Suppressor macrophage (primary cell): ENCODE measurements at places on chromosomes 11 and 22.

DNA sequence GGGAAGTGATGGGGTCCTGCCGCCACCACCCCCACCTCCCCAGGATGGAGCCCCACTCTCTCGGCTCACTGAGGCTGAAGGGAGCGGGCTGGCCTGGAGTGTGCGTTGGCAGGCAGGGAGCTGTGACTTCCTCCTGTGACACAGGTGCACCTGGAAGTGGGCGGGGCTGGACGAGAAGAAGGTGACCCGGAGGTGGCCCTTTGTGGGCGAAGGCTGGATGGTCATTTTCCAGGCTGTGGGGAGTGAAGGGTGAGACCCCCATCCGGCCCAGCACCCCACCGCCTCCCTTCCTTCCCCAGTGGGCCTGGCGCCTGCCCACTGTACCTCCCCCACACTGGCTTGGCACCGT lies 15.3 kb downstream of the IL17REL start:
- DNase-seq, result no peak

DNA sequence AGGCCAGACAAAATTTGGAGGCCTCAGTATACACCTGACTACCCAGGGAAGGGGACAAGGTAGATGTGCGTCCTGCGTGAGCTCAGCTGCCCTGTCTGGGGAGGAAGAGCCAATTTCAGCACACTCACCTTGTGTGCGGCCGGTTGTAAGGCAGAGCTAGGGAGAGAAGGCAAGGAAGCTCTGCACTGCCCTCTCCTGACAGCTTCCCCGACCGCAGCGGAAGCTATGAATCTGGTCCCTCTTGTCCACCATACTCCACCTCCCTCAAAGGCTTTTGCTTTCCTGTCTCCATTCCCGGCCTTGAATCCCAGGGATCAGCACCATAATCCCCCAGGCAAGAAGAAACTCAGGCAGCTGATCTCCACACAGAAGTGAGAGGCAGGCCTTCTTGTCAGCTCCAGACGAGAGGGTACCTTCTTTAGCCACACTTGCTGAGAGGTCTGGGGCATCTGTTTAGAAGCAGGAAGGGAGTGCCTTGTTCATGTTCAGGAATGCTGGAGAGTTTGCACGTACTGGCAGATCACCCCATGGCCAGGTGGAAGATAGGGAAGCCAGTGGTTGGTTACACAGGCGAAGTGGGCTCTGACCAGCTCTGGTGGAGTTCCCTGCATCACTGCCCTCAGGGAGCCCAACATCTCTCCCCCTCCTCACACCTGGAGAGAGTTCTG lies 62.5 kb downstream of the FEZ1 start:
- DNase-seq, result peak; percentile 38

DNA sequence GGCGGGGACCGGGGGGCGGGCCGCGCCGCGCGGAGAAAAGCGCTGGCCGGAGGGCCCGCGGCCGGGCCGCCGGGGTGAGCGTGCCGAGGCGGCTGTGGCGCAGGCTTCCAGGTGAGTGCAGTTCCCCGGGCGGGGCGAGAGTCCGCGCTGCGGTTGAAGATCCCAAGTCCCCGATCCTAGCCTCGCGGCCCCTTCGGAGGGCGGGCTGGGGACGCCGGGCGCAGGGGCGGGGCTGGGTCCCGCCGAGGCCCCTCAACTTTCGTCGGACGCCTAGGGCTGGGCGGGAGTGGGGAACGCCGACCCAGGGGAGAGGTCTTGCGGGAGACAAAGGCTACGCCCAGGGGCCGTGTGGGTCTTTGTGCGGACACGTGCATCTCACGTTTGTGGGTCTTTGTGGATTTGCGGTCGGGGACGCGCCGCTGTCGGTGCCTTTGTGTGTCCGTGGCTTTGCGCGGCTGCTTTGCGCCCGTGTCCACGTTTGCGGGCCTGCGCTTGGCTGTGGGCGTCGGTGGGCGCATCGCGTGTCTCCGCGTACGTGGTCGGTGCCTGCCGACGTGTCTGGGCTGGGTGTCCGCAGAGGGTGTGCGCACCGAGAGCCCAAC lies at the start of gene TSKU:
TSS of gene TSKU (plus strand) at position 63 of the 602 bp plus-strand sequence. CDS start 12,261 bp downstream, outside the sequence.
- DNase-seq, result peak; percentile 56

DNA sequence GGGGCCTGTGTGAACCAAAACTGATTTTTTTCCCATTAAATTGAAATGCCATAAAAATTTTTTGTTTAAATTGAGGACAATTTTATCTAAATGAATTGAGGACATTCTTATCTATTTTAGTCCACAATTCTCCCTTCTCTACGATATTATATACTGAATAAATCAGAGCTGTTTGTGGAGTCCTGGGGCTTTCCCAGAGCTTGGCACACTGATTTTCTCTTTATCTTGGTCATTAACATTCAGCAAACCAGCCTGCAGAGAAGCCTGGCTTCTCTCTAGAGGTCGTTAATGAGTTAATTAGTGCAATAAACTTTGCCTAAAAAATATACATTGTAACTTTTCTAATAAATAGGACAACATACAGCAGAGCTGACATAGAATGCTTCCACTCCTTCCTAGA lies 615.7 kb downstream of the NELL1 start:
- no peak for DNase-seq

DNA sequence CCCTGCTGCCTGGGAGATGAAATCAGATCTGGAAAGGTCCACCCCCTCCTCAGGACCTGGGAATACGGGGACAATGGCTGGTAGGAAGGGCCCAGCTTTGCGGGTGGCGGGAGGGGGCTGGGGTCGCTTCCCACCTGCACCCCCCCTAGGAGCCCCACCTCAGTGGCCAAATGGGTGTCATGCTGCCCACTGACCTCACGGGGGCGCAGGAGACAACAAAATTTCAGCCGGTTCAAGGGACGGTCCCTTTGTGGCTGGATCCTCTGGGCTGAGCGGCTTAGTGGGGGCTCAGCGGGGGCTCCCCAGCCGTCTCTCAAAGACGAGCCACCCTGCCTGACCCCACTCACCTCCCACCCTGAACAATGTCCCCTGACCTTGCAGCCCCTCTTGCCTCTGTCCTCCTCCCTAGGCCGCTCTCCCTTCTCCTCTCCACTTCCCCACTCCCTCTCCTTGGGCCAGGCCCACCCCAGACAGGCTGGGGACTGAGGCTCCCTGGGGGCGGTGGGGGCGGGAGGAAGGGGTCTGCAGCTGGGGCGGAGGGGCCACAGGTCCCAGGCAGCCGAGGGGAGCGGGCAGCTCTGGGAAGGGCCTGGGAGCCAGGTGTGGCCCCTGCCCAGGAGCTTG lies 39.3 kb upstream of the H19 start:
- DNase-seq, result no peak

DNA sequence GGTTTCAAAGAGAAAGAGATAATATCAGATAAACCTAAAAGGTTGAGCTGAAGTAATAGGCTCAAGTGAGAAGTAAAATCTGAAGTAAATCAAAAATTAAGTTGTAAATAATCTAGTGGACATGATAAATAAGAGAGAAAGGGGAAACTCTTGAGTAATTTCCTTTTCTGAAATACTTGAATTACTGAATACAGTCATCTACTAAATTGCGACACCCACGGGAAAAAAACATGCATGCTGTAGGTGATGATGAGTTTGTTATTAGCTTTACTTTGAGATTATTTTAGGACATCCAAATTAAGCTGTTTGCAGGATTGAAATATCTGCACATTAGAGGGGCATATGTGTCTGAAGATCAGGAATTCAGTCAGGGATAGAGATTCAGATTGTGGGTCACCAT lies 50.0 kb upstream of the CARD18 start:
- peak; percentile 69 for DNase-seq

DNA sequence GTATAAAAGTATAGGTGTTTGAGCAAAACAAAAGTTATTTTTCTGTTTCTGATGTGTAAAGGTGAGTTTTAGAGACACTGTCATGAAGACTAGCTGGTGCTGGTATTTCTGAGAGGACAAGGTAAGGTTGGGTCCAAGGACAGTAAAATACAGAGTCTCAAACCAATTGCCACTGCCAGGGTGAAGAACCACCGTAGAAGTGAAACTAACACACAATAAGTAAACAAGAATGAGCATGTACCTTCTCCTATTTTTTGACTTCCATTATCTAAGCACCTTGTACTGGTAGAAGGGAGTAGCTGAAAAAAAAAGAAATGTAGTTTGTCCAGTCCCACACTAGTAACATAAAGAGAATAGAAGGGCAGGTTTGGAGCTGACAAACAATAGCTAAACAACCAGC lies 117.3 kb downstream of the TTC28 start:
- no peak for DNase-seq

- DNase-seq, result peak; percentile 45
Observed at GRCh38 chr11:128733440-128734102, 39.7 kb downstream of the FLI1 start.

GRCh38 chr11:20155683-20156279 lies 4.5 kb downstream of the DBX1 start:
- DNase-seq, result no peak

GRCh38 chr22:38567531-38568285 lies 2.3 kb downstream of the DMC1 start:
- DNase-seq, result peak; percentile 29

DNA sequence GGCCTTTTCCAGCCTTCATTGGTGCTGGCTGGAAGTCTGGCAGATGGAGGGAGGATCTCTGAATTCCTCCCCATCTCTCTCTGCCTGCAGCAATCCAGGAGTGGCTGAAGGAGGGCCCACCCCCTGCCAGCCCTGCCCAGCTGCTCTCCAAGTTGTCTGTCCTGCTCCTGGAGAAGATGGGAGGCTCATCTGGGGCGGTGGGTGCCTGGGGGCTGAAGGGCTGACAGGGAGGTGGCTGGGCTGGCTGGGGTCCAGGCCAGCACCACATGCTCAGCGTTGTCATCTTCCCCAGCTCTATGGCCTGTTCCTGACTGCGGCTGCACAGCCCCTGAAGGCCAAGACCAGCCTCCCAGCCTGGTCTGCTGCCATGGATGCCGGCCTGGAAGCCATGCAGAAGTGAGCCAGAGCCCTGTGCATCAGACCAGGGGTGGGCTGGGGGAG lies 12.2 kb downstream of the TKFC start:
- DNase-seq, result no peak

DNA sequence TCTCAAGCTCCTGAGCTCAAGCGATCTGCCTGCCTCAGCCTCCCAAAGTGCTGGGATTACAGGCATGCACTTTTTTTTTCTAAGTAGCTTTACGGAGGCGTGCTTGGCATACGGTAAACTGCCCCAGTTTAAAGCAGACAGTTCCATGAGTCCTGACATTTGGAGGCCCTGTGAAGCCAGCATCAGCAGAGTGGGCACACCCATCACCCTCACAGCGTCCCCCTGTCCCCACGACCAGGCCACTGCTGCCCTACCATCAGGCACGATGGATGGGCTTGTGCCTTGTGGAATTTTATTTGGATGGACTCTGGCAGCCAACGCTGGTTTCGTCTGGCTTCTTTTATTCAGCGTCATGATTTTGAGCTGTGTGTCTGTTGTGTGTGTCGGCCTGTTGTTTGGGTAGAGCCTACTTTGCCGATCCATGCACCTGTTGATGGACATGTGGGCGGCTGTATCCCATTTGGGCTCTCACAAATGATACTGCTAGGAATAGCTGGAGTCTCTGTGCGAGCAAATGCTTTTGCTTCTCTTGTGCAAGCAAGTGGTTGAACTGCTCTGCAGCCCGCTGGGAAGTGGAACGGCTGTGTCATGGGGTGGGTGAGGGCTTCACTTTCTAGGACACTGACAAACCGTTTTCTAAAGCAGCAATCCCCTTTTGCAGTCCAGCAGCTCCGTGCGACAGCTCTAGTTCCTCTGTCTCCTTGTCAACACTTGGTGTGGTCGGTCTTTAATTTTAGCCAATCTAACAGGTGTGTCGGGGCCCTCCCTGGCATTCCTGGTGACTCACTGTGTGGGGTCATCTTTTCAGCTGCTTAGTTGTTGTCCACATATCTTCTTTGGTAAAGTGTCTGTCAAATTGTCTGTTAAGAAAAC lies 23.8 kb downstream of the KCNQ1 start:
- peak; percentile 41 for DNase-seq

DNA sequence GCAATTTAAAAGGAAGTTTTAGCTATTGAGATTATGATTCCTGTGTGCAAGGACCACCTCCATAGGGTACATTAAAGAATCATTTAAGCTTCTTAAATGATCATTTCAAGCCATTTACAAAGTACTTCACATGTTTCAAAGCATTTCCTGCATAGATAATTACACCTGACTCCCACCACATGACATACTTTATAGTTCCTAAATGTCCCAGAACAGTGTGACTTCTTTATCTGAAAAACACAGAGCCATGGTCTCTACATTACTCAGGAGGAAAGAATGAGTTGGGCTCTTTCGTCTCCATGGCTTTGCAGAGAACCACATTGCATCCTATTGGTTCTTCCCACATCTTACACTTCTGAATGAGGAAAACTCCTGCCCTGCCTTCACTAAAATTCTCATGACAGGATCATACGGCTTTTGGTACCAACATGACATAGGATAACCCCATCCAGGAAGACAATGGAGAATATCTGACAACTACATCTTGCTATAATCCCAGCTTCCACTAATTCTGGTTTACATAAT lies 88.6 kb downstream of the ETS1 start:
- no peak for DNase-seq

DNA sequence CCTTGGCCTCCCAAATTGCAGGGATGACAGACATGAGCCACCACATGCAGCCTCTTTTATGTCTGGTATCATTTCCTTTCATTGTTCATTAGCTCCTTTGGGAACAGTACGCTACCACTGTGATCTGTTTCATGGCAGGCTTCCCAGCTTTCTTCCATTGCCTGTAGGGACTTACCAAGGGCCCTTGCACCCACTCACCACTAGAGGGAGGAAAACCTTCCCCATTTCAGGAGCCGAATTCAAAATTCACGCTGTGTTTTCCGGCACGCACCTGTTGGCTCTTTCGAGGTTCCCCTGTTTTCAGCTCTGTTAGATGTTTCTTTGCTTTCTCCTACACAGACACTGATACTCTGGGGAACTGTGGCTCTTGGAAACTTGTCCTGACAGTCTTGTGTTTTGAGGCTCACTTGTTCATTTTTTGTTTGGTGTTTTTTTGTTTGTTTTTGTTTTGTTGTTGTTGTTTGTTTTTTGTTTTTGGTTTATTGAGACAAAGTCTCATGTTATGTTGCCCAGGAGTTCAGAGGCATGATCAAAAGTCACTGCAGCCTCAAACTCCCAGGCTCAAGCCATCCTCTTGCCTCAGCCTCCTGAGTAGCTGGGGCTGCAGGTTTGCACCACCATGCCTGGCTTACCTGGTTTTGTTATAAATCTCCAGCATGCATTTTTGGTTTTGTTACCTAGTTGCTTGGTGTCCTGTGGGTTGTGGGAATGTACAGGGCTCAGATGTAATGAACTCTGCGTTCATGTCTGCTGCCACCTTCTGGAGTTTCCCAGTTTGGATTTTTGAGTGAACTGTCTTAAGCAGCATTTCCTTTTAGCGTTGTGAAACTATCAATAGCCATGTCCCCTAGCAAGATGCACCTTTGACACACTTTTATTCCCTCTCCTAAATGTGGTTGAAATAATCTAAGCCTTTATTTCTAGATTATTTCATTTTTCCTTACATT lies 2.3 kb downstream of the KRTAP5-11 start:
- DNase-seq, result peak; percentile 61

GRCh38 chr22:17957204-17957603 lies 67.2 kb downstream of the MICAL3 start:
- no peak for DNase-seq

GRCh38 chr11:47329987-47330931 lies 22.2 kb downstream of the MYBPC3 start:
- DNase-seq, result no peak

DNA sequence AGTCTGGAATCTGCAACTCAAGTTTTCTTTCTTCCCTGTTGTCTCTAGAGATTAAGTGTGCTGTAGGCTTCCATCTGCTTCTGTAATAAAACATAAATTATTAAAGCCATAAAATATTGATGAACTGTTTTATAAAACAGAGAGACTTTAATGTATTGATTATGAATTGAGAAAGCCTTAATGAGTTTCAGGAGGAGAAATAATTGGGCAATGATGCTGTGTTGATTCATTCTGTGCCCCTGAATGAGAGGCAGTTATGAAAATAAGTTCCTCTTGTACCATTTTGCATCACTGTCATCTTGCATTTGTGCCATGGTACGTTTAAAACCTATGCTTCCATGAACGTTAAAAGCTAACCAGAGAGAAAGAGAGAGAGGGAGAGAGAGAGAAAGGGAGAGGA lies 194.1 kb upstream of the LARGE1 start:
- DNase-seq, result no peak
